Jurkat, Clone E6-1 (cell line): ENCODE measurements at places on chromosomes 1 and 21.

DNA sequence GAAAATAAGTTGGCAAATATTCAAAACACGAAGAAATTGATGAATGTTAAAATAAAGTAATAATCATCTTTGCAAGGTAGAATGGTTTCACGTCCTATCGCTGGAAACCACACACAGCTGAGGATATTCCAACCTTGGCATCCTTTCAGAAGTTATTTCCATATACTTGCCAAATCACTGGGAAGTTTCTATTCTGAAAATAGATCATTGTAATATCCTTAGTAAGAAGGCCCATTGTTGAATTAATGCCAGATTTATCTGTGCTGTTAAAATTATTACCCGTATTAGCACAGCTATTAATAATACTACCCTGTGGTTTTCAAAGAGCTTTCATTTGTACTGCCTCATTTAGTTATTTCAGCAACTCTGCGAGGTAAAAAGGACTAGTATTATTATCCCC, 81.1 kb downstream of the OLFM3 start:
- DNase-seq = no peak

DNA sequence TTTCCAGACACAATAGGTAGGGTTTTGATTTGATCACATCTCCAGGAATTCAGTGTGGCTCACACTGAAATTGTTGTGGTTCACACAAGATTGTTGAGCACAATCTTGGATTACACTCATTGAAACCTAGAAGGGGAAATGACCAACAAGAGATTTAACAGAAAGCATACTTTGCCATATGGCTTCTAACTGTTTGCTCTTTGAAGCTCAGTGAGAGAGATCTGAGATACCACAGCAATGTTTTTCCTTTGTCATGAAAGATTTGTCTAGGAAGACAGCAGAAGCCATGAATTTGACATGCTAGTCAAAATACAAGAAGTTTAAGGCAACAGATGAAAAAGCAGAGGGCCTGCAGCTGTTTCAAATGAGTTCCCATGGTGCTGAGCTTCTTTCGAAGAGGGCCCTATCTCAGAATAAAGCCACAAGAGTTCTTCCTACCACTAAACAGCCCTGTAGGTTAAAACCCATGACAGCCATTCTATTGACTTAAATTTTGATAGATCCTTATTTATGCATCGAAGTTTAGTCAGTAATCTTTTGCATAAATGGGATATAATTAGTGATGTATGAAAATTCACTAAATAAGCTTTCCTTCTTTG, 650.4 kb downstream of the LTN1 start:
- no peak for DNase-seq

DNA sequence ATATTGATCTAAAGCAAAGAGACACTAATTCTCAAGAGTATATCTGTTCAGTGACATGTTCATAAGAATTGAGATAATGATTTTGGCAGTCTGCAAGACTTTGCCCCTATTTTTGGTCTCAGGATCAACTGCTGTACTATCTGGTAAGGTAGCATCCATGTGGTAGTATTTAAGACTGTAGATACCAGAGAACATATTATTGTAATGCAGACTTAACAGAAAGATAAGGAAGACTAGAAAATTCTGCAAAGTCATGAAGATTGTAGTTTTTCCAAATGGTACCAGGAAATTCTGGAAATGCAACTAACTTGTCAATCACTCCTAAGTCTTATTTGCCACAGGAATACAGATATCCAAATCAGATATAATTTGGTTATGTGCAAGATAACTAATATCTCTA, 35.1 kb downstream of the RNF2 start:
- DNase-seq = no peak

DNA sequence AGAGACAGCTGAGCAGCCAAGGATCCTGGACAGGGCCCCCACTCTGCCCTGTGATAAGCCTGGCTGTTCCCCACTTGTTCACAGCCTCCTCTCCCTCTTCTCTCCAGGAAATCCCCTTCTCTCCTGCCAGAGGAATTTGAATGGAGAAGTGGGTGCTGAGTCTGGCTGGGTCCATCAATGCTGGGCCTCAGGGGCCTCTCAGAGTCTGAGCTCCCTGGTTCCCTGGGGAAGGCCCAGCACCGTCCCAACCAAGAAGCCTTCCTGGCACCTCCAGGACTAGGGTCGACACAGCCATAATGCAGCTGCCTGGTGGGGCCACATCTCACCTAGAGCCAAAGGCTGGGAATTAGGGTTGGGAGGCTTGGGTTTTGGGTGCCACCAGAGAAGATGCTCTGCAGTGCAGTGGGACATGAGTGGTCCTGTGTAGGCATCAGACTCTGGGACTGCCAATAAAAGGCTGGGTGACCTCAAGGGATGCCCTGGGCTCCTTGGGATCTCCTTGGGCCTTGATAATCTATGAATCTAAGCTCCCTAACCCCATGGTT, 2.5 kb downstream of the MYBPH start:
- no peak for DNase-seq

- no peak for DNase-seq
Measured at GRCh38 chr1:243399561-243400155, 143.8 kb downstream of the SDCCAG8 start.

- peak; percentile 34 for DNase-seq
Measured at GRCh38 chr1:181423301-181423918, 59.9 kb upstream of the CACNA1E start.

- no peak for DNase-seq
Measured at GRCh38 chr1:11725616-11726015, 10.3 kb upstream of the AGTRAP start.

GRCh38 chr1:63033211-63033610, 249.3 kb downstream of the ATG4C start:
- DNase-seq = no peak

GRCh38 chr1:225853441-225853840, 28.7 kb downstream of the TMEM63A start:
- no peak for DNase-seq

GRCh38 chr1:162347281-162347680, 29.4 kb downstream of the SPATA46 start:
- DNase-seq = no peak

GRCh38 chr1:29417147-29417858, 181.0 kb downstream of the PTPRU start:
- no peak for DNase-seq
